ENCODE measurements at places on chromosomes 2 and 18. TPM values are rescaled to one million over a fixed set of nuclear protein-coding genes. Genes with fewer than 3 reads are reported as not detected.

- DNase-seq: no peak
Observed at GRCh38 chr2:15253247-15253646, 307.9 kb downstream of the NBAS start.

- DNase-seq: no peak
Observed at GRCh38 chr2:64426183-64426952, 27.6 kb upstream of the LGALSL start.

- no peak for DNase-seq
Observed at GRCh38 chr18:72648079-72648478, 103.9 kb upstream of the CBLN2 start.

The TGIF1 gene
- 36.3 TPM for polyA plus RNA-seq
